Lung (tissue), 17 donors: ENCODE measurements at places on chromosomes 5 and 9. TPM values are rescaled to one million over a fixed set of nuclear protein-coding genes. Genes with fewer than 3 reads are reported as not detected.

- DNase-seq = no peak
Measured at GRCh38 chr5:156154757-156155156, 172.2 kb upstream of the SGCD start.

DNA sequence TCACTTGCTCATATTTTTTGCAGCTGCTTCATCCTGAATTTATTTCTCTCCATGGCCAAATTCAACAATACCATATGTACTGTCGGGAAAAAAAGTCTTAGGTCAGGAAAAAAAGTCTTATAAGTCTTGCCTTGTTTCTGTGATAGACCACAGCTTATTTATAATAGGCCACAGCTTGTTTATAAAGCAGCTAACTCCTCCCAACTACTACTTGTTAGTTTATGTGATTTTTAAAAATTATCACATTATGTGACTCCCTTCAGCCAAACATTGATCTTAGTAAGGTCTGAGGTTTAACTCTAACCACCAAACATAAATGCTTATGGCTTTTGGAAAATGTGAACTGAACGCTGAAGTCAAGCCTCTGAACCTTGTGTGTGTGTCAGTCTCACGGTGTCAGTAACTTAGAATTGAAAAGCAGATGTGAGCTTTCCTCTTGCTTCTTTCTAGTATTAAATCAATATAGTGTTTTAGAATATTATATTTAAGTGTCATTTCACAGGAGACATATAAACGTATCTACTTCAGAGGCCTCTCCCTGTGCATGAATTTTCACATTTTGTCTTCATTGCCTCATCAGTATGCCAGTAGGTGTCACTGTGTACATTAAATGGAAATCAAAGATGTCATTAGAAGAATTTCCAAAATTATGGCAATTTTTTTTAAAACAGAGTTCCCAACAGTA is 51.3 kb downstream of the SNX24 start:
- DNase-seq = no peak

DNA sequence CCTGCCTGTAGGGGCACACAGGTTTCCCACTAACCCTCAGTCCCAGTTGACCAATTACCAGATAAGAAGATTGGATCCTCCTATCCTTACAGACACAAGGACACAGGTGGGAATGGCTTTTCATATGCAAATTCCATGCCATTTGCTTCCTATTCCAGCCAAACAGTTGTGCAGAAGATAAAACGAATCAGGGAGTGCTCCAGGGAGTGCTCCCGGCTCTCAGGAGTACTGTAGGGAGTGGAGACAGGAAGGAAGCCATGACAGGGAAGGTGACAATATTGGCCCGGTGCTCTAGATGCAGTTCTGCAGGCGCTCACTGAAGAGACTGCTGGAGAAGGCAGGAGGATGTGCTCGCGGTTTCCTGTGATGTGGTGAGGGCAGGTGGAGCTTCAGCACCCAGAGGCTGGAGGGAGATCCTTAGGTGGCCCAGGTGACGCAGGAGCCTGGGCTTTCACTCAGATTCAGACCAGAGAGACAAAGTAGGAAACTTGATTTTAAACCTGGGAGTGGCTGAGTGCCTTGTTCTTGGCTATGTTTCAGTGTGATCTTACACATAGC is 260.0 kb downstream of the AUH start:
- DNase-seq = peak; percentile 24

GRCh38 chr9:124011460-124012301 is at the start of gene LHX2:
Gene LHX2, plus strand, starts transcription at chr9:124011768. Its CDS starts 581 bp downstream, at chr9:124012349.
- DNase-seq = peak; percentile 88

- DNase-seq = no peak
Measured at GRCh38 chr5:43771611-43772031, 168.6 kb downstream of the NNT start.

GRCh38 chr9:107336718-107337360 is 53.8 kb downstream of the RAD23B start:
- peak; percentile 52 for DNase-seq

GRCh38 chr5:41306005-41306404 is 92.7 kb upstream of the C6 start:
- no peak for DNase-seq

DNA sequence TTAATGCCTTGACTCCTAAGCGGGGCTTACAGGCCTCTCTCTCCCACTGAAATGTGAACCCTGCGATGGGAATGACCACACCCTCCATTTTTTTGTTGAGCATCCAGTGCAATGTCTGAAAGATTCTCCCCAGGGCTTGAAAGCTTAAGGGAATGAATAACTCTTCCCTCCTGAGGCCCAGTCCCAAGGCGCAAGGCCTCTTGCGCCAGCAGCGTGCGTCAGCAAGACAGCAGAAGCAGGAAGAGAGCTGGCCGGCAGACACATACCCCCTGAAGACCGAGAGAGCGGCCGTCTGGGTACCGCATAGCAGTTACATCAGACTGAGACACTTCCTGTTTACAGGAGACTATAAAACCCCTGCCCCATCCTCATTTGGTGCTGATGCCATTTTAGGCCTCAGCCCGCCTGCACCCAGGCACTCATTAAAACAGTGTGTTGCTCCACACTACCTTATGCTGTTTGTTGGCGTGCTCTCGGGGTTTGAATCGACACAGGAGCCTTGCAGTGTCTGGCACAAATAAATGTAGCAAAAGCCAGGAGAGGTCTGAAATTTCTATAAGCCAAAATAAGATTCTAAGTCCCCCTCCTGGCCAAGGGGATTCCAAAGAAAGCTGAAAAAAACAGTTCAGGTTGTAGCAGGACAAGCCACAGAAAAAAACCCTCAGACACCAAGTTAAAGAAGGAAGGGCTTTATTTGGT is 62.3 kb downstream of the GDNF start:
- no peak for DNase-seq

- DNase-seq = no peak
Measured at GRCh38 chr5:137572042-137572695, 73.0 kb upstream of the SPOCK1 start.

The FOXD1 gene
- 0.22 TPM for polyA plus RNA-seq

The WDR41 gene
- polyA plus RNA-seq = 13.9 TPM

The GAPVD1 gene
- 12.6 TPM for polyA plus RNA-seq

The DNAJC21 gene
- 29.1 TPM for polyA plus RNA-seq

The SLC9A3 gene
- 0.94 TPM for polyA plus RNA-seq
